ENCODE measurements at places on chromosomes 7 and 10. TPM values are rescaled to one million over a fixed set of nuclear protein-coding genes. Genes with fewer than 3 reads are reported as not detected.

DNA sequence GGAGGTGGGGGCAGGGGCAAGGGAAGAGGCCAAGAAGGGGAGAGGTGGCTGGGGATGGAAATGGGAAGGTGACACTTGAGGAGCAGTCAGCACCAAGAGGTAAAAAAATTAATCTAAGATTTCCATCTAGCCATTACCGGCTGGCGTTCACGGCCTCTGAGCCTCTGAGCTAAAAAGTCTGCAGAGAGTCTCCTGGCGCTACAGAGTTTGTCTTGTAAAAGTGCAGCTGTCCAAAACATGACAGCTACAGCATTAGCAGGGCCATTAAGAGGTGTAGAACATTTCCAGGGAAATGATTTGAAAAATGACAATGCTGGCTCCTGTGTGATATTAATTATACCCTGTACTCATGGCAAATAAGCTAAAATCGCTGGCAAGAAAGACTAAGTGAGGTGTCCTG is 167.6 kb downstream of the LRMDA start:
- DNase-seq, result no peak

- no peak for DNase-seq
These were observed 21.2 kb downstream of the DMTF1 start for GRCh38 chr7:87173471-87173870.

DNA sequence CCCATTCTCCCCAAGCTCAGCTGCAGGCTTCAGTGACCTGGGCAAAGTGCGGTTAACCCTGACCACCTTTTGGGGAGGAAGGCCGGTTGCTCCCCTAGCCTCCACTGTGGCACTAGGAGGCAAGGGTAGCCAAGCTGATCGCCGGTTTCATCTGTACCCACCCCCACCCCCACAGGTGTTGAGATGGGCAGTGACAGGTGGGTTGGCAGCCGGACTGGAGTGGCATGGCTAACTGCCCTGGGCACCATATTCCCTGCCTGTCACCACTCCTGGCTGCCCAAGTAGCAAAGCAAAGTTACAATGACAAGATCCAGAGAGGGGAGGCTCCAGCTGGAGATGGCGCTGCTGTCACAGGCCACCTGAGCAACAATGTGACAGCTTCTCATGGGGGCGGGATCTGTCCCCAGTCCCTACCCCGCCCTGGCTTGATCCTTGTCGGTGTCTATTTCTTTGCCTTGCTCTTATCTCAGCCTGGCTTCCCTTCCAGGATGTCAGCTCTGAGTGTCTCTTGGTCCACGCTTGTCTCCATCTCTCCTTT is 27.0 kb upstream of the BMS1 start:
- DNase-seq, result no peak

CDK14 gene
- total RNA-seq, result 26.3 TPM

SLC39A12 gene
- total RNA-seq, result not detected

DNA sequence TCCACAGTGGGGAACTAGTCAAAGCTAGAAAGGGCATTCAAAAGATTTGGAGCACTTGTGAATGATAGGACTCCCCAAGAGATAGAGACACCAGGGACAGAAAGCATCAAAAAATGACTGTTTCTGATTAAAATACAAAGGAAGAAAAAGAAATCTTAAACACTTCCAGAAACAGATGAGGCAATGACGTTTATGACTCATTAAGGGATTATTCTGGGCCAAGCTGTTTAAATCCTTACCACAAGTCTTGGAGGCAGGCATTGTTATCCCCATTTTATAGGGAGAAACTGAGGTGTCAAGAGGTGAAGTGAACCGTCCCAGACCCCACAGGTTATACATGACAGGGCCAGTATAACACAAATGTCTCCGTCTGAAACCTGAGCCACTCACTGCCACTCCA is 68.3 kb upstream of the AMPH start:
- DNase-seq, result no peak

NANOS1 gene
- total RNA-seq, result 16.0 TPM

- DNase-seq, result no peak
These were observed 264.5 kb downstream of the PLXNA4 start for GRCh38 chr7:132311733-132312132.

- DNase-seq, result no peak
These were observed 123.9 kb downstream of the PCLO start for GRCh38 chr7:83038787-83039186.

- no peak for DNase-seq
These were observed 81.6 kb downstream of the EBF3 start for GRCh38 chr10:129882291-129883010.

DNA sequence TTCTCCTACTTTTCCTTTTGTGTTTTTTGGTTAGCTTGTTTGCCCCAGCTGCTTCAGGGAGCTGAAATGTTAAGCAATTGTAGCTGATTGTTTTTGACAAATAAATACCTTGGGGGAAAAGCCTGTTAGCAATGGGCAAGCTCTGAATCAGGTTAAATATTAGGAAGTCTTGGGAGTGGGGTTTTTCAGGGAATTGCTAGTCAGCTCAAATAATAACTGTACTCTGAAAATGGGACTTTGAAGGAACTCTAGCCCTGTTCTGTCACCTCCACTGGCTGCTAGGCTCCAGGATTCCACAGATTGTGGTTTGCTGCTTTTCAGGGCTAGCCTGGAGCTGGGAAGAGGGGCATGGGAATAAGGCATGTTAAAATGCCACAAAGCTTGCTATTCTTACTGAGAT is 39.5 kb downstream of the ADK start:
- no peak for DNase-seq
